ENCODE measurements at places on chromosomes 3 and 15.

DNA sequence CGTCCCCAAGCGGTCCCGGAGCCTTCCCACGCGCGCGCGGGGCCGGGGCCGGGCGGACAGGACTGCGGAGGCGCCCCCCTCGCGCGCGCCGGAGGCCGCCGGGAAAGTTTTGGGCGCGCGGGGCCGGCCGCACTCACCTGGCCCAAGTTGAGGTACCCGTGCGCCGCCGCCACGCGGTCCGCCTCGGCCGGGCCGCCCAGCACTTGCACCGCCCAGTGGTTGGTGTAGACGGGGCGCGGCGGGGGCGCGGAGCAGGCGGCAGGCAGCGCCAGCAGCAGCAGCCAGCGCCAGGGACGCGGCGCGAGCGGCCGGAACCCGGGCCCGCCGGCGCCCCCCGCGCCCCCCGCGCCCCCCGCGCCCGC, 289 bp downstream of the PCSK6 start:
- DNase-seq: no peak
- H3K27ac ChIP-seq: no peak overlapping the region
- H3K4me1 ChIP-seq: no peaks in the 10 kb centered on the region
- H3K4me3 ChIP-seq: no peak overlapping the region
- peaks cover 16% of the 10 kb centered on the region for H3K27me3 ChIP-seq
- peaks cover 1% of the 10 kb centered on the region for H3K36me3 ChIP-seq

DNA sequence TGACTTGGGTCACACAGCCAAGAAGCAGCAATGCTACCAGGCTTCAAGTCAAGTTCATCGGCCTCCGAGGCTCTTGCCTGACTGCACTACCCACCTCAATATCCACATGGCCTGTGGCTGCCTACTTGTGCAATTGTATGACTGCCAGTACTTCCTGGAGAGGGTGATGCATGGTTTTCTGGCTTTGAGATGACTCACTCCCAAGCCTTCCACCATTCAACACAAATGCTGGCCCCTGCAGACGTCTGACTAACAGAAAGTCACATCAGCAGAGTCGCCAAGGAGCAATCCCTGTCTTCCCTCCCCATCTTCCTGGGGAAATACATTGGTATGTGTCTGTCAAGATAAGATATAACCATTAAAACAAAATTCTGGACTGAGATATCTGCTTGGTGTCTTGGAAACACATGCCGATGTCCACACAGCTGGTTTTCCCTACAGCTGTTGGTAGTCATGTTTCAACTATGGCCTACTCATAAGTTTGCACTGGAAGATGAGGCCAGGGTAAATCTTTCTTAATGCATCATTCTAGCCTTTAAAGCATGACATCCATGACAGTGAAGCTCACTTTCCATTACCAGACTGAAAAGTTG, 79.6 kb upstream of the SPATA12 start:
- H3K4me3 ChIP-seq: no peak overlapping the region
- no peaks in the 10 kb centered on the region for H3K36me3 ChIP-seq
- DNase-seq: no peak
- H3K27me3 ChIP-seq: no peaks in the 10 kb centered on the region
- H3K4me1 ChIP-seq: no peaks in the 10 kb centered on the region

DNA sequence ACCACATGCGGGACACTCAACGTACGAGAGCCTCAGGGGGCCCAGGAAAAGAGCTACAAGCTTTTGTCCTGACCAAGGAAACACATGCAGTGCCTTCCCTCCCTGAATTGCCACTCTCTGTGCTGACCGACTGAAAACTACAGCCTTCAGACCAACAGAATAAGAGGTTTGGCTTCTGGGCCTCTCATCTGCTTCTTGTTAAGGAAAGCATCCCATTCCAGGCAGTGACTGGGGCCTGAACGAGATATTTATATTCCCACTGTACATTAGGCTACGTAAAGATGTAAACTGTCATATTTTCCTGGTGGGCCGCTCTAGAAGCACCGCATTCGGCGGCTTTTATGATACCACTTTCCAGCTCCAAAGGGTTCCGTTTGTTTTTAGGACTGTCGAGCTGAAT, 208.9 kb upstream of the TPM1 start:
- no peak overlapping the region for H3K27ac ChIP-seq
- peaks cover 13% of the 10 kb centered on the region for H3K36me3 ChIP-seq
- H3K4me3 ChIP-seq: no peak overlapping the region
- H3K4me1 ChIP-seq: no peaks in the 10 kb centered on the region
- DNase-seq: no peak
- H3K27me3 ChIP-seq: no peaks in the 10 kb centered on the region

DNA sequence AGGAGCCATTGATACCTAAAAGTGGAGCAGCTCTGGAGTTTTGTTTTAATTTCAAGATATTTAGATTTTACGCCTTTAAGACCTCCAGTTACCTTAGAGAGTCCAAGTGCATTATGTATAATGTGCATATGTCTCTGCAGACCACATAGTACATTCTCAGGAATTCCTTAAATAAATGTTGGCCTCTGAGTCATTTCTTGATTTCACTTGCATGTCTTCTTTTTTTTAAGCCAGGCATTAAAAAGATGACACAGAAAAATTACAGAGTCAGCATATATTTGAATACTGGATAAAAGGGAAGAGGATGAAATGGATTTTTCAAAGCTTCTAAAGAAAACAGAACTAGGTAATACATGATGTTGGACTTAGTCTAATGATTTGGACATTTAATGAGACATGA, 125.2 kb downstream of the TMCO5A start:
- H3K4me1 ChIP-seq: peaks cover 6% of the 10 kb centered on the region
- no peaks in the 10 kb centered on the region for H3K36me3 ChIP-seq
- H3K27ac ChIP-seq: no peak overlapping the region

DNA sequence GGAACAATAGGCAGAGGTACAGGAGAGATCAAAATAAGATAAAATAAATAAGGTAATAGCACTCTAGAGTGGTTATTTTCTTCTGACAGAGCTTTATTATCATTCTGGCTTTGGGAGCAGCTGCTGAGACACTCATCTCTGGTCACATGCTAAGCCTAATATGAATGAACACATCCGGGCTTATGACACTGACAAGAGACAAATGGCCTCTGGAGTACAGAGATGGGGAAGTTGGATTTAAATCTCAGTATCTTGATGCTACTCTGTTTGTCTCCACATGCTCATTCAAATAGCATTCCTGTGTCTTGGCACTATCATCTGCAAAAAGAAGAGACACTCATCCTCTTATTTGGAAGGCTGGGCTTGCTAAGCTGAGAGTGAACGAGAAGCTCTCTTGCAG, 55.6 kb downstream of the TMEM45A start:
- H3K27me3 ChIP-seq: no peaks in the 10 kb centered on the region
- DNase-seq: no peak
- H3K4me3 ChIP-seq: no peak overlapping the region
- H3K27ac ChIP-seq: no peak overlapping the region
- H3K36me3 ChIP-seq: no peaks in the 10 kb centered on the region

GRCh38 chr3:40714771-40715345, 190.1 kb downstream of the ZNF621 start:
- no peak for DNase-seq
- no peaks in the 10 kb centered on the region for H3K4me1 ChIP-seq
- no peak overlapping the region for H3K27ac ChIP-seq
- H3K27me3 ChIP-seq: no peaks in the 10 kb centered on the region
- no peaks in the 10 kb centered on the region for H3K36me3 ChIP-seq

GRCh38 chr3:128317698-128318231, 148.9 kb downstream of the DNAJB8 start:
- no peak overlapping the region for H3K4me3 ChIP-seq
- peak; percentile 42 for DNase-seq

DNA sequence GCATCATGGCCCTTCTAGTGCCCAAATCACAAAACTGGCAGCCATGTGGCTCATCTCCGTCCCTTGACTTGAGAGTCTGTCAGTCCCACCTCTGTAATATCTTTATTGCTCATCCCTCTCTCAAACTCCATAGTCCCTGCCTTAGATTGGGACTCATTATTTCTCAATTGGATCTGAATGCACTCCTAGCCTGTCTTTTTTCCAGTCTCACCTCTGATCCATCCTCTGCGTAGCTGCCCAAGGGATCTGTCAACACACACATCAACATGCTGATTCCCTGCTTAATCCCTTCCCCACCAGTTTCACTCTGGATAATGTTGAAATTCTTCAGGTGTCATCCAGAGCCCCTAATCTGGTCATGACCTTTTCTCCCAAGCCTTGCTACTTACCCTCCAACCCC, 39.3 kb downstream of the NMNAT3 start:
- no peak overlapping the region for H3K27ac ChIP-seq
- H3K36me3 ChIP-seq: no peaks in the 10 kb centered on the region
- no peaks in the 10 kb centered on the region for H3K27me3 ChIP-seq
- H3K4me3 ChIP-seq: no peak overlapping the region
- no peaks in the 10 kb centered on the region for H3K4me1 ChIP-seq
- no peak for DNase-seq

- peak; percentile 71 for DNase-seq
- peaks cover 1% of the 10 kb centered on the region for H3K36me3 ChIP-seq
- peaks cover 2% of the 10 kb centered on the region for H3K4me1 ChIP-seq
- no peaks in the 10 kb centered on the region for H3K27me3 ChIP-seq
- H3K27ac ChIP-seq: no peak overlapping the region
Measured at GRCh38 chr15:29403772-29404171, 134.2 kb upstream of the NSMCE3 start.

DNA sequence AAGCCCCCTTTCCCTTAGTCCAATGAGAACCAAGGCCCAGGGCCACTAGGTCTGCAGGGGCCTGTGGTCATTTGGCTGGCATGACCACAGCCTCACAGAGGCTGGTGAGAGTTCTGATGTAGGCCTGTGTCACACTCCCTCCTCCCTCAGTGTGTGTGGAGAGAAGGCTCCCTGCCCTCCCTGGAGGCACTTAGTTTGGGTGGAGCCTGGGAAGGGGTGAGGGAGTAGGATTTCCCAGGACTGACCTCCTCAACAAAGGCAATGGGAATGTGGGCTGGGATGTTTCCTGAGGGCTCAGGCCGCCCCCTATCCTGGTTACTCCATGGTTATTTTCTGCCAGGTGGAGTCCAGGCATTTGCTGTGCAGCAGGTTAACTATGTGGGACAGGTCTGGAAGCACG, 7.6 kb downstream of the TEX264 start:
- H3K27me3 ChIP-seq: no peaks in the 10 kb centered on the region
- H3K36me3 ChIP-seq: no peaks in the 10 kb centered on the region
- H3K27ac ChIP-seq: no peak overlapping the region
- H3K4me3 ChIP-seq: no peak overlapping the region
- DNase-seq: no peak

- no peaks in the 10 kb centered on the region for H3K4me1 ChIP-seq
- no peaks in the 10 kb centered on the region for H3K36me3 ChIP-seq
- no peaks in the 10 kb centered on the region for H3K27me3 ChIP-seq
- no peak overlapping the region for H3K27ac ChIP-seq
- no peak for DNase-seq
Measured at GRCh38 chr3:94323596-94323995, 260.7 kb downstream of the NSUN3 start.

DNA sequence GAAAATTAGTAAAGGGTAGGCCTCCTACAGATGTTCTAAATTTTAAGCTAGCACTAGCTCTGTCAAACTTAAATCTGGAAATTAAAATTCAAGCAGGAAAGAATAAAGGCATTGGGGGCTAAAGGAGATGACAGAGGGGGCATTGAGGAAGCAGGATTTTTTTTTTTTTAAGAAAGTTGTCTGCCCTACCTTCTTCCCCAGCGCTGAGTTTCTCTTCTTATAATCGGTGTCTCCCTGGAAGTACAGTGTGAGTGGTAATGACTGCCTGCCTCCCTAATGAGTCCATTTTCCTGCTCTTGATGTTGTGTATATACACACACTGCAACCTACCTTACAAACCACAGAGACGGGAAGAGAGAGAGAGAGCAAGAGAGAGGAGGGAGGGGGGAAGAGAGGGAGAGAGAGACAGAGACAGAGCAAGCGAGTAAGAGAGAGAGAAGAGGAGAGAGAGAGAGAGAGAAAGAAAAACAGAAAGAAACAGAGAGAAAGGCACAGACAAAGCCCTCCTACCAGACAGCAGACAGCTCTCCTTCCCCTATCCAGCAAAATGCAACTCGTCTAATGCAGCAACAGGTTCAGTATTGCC, 47.0 kb downstream of the ZBTB20 start:
- H3K36me3 ChIP-seq: peaks cover 14% of the 10 kb centered on the region
- no peak overlapping the region for H3K4me3 ChIP-seq
- no peak overlapping the region for H3K27ac ChIP-seq
- no peaks in the 10 kb centered on the region for H3K4me1 ChIP-seq
- DNase-seq: no peak
- H3K27me3 ChIP-seq: no peaks in the 10 kb centered on the region

GRCh38 chr15:74027688-74028087, 33.2 kb downstream of the PML start:
- H3K36me3 ChIP-seq: peaks cover 15% of the 10 kb centered on the region
- DNase-seq: no peak
- no peaks in the 10 kb centered on the region for H3K4me1 ChIP-seq
- no peaks in the 10 kb centered on the region for H3K27me3 ChIP-seq

GRCh38 chr3:11560746-11561145, 83.0 kb downstream of the VGLL4 start:
- no peaks in the 10 kb centered on the region for H3K27me3 ChIP-seq
- H3K27ac ChIP-seq: no peak overlapping the region
- H3K4me1 ChIP-seq: no peaks in the 10 kb centered on the region

GRCh38 chr15:22229990-22230819, 149.9 kb downstream of the OR4M2 start:
- H3K27ac ChIP-seq: no peak overlapping the region
- no peaks in the 10 kb centered on the region for H3K27me3 ChIP-seq
- H3K36me3 ChIP-seq: peaks cover 66% of the 10 kb centered on the region
- H3K4me3 ChIP-seq: no peak overlapping the region

DNA sequence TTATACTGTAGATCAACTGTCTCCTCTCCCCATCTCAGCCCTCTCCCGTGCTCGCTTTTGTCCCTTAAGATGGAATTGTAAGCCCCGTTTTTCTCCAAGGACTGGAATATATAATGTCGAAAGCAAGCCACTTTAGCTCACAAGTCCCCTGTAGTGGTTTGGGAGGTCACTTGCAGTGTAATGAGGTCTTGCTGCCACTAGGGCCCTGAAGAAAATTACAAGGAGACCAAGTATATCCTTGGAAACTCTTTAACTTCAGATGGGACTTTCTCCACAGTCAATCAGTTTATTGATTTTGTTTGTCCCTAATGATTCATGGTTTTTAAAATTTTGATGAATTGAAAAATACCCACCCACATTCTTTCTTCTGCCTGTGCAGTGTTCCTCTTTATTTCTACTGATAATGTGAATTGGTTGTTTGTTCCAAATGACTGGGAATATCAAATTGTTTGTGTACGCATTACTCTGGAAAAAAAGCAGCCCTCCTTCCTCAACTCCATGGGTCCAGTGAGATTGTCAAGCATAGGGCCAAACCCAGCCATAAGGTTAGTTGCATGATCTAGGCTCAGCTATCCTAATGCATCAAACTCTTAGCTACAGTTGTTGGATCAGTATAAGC, 294.8 kb downstream of the MCTP2 start:
- H3K36me3 ChIP-seq: no peaks in the 10 kb centered on the region
- no peaks in the 10 kb centered on the region for H3K27me3 ChIP-seq
- no peak overlapping the region for H3K27ac ChIP-seq
- no peak overlapping the region for H3K4me3 ChIP-seq
- no peaks in the 10 kb centered on the region for H3K4me1 ChIP-seq
- DNase-seq: peak; percentile 55

DNA sequence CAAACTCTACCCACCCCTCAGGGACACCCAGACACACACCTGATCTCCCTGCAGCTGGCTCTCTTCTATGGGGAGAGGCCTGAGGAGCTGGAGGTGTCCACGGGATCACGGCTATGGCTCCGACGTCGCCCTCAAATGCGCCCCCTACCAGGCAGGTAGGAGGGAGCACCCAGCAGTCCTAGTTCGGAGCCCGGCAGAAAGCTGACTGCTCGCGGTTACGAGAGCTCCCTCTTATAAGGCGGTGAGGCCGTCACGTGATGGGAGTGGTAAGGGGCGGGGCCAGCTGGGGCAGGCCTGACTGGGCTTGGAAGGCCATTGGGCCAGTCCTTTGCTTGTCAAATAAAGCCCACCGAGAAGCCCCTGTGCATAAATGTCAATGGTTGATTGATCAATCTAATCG, at the start of gene PRR20G:
TSS of gene PRR20G (minus strand) at position 207 of the 400 bp plus-strand sequence. CDS start 681 bp downstream, outside the sequence.
- no peaks in the 10 kb centered on the region for H3K27me3 ChIP-seq
- no peak within 1 kb of the TSS for H3K27ac ChIP-seq
- 0 out of 2 replicates have a peak, but pooled peaks cover 8% of the 10 kb centered on the region for H3K36me3 ChIP-seq
- H3K4me1 ChIP-seq: no peaks in the 10 kb centered on the region
- peak; percentile 53 for DNase-seq
